RCC 7860 (cell line): ENCODE measurements at places on chromosomes 12 and 14.

- no peak for DNase-seq
These were observed 1.7 kb downstream of the TUBA1A start for GRCh38 chr12:49187184-49187583.

GRCh38 chr12:288687-289086 is 26.1 kb upstream of the SLC6A13 start:
- peak; percentile 31 for DNase-seq

GRCh38 chr12:108679106-108679681 is 45.5 kb upstream of the SELPLG start:
- DNase-seq: no peak

- no peak for DNase-seq
These were observed 158.7 kb downstream of the METTL25 start for GRCh38 chr12:82517027-82517426.

- DNase-seq: no peak
These were observed 22.8 kb downstream of the GALNT4 start for GRCh38 chr12:89501793-89502192.

DNA sequence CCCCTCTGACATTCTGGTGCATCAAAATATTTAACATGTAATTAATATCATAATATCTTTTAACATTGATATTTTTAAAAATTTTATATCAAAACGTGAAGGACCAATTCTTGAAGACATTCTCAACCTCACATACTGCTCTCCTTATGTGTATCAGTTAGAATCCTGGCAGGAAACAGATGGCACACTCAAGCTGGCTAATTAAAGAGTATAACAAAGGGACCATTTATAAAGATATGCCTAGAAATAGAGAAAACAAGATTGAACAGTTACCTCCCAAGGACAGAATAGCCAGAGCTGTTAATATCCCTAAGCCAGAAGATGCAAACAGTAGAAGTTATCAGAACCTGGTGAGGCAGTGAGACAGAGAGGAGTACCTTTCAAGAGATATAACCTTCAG is 368.7 kb downstream of the NELL2 start:
- DNase-seq: no peak

DNA sequence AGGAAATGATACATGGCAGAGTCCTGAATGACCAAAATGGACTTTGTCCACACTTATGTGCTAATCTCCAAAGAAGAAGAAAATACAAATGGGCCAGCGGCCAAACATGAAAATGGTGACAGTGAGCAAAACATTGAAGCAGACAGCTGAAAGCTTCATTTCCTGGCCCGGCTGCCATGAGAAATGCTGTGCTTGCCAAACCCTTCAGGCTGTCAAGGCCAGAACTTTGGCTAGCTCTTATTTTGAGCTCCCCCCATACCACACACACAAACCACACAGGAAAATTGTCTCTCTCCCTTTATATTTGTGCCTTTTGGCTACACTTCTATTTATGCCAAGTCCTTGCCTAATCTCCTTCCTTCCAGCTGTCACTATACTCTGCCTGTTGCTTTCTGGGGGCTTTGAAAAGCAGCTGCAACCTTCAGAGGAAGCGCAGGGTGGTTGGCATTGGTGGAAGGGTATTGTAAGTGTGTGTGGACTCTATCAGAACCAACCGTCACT is 323.8 kb downstream of the RAD51B start:
- no peak for DNase-seq

DNA sequence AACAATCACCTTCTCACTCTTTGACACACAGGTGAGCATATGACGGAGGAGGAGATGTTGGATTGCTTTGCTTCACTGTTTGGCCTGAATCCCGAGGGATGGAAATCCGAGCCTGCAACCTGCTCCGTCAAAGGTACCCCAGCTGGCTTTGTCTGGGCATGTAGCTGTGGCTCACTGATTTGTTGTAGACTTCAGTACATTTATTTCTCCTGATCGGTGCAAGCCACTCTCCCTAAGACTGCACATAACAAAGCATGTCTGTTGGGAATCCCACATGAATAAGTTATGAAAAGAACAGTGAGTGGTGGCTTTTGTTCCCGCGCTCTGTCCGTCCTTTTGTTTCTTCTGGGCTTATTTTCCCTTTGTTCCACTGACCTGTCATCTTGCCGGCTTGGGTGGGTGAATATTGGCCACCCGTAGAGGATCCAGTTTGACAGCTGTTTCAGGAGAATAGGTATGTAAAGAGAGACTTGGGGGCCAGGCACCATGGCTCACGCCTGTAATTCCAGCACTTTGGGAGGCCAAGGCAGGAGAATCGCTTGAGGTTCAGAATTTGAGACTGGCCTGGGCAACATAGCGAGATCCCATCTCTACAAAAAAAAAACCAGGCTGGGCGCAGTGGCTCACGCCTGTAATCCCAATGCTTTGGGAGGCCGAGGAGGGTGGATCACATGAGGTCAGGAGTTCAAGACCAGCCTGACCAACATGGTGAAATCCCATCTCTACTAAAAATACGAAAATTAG is 20.0 kb upstream of the BCL7A start:
- DNase-seq: no peak

DNA sequence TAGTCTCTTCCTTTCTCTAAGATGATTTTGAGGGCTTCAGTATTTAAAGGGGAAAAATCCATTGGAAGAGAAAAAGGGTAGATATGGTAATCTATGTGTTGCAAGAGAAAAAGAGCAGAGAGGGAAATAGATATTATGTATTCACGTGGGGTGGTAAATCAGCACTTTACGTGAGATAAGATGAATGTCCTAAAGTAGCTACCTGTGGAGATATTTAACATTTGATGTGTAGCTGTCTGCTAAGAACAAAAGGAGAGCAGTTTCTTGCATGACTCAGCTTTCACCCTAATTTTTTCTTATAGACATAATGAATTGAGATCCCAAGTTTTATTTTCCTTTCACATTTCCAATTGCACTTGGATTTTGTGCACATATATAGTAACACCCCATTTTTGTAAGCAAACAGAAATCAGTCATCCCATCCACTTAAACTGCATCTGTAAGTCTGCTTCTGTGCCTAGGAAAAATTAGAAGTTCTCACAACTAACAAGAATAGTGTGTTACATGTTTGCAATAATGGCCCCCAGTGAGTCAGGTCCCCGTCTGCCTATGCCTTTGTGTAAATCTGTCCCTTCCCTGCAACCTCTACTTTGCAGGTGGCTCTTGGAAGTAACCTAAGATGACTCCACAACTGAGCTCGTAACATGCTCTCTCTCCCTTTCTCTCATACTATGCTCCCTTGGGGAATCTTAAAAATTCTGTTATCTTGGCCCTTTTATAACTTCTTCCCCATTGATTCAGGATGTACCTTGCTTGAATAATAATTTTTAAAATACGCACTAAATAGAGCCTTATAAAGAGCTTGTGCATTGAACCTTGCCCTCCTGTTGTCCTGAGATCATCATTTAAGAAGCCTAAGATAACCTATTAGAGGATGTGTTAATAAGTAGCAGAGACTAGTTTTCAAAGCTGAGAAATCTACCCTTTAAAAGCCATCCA is 3.7 kb downstream of the TMTC3 start:
- DNase-seq: no peak

DNA sequence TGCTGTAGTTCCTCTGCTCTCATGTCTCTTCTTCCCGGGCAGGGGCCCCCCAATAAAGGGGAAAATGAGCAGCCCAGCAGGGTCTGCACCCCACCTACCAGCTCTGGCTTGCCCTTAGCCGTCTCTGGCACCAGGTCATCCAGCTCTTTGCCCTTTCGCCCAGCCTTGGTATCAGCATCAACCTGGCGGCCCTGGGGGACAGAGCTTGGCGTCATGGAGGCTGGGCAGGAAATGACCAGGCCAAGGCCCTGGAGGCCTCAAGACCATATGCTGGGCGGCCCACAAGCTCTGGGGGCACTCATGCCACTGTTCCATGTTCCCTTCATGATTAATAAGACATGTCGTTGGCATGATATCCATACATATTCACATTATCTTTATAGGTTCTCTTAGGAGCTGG is 14.7 kb downstream of the MYL6 start:
- no peak for DNase-seq

DNA sequence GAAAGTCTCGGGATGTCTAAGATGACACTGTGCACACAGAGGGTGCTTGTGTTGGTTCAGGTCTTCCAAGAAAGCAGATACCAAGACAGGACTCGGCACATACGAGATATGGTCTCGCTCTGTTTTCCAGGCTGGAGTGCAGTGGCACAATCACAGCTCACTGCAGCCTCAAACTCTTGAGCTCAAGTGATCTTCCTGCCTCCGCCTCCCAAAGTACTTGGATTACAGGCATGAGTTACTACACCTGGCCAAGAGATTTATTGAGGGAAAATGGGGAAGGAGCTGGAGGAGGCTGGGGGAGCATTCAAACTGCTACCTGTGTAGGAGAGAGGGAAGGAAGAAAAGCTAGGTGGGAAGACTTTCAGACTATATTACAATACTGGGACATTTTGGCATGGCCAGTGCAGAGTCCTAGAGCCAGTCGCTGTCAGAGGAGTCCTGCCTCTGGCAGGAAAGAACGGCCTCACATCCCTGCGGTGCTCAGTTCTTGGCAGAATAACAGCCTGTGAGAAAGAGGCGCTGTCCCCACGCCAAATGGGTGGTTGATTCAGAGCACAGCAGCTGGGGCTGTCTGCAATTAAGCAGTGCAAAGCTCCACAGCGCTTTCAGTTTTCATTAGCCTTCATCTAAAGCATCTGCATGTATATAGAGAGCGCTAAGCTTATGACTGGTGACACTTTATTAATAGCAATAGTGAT is 18.3 kb downstream of the SLC17A8 start:
- DNase-seq: no peak

DNA sequence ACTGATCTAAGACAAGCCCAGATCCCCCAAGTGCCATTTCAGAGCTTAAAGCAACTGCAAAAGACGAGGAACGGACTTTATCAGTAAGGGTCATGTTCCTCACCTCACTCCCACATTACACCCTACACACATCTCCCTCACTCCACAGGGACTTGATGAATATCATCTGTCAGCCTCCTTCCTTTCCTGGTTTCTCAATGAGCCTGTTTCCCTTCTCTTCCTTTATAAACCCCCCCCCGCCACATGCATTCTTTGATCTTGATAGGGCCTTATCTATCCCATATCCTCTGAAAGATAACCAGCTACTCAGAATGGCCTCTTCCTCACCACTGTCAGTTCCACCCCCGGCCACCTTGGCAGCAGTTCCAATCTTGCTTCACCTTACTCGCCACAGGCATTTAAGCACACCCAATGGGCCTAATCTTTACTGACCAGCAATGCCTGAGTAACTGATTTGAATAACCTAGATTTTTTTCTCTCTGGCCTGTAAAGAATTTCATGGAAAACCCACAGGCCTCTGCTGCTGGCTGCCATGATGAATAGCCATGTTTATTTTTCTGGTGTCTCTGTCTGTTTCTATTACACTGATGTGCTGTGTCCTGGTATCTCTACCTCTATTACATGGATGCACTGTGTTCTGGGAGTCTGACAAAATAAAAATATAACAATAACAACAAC is 138.7 kb downstream of the PHLDA1 start:
- peak; percentile 43 for DNase-seq

GRCh38 chr14:96589577-96589976 is 87.4 kb downstream of the PAPOLA start:
- no peak for DNase-seq

DNA sequence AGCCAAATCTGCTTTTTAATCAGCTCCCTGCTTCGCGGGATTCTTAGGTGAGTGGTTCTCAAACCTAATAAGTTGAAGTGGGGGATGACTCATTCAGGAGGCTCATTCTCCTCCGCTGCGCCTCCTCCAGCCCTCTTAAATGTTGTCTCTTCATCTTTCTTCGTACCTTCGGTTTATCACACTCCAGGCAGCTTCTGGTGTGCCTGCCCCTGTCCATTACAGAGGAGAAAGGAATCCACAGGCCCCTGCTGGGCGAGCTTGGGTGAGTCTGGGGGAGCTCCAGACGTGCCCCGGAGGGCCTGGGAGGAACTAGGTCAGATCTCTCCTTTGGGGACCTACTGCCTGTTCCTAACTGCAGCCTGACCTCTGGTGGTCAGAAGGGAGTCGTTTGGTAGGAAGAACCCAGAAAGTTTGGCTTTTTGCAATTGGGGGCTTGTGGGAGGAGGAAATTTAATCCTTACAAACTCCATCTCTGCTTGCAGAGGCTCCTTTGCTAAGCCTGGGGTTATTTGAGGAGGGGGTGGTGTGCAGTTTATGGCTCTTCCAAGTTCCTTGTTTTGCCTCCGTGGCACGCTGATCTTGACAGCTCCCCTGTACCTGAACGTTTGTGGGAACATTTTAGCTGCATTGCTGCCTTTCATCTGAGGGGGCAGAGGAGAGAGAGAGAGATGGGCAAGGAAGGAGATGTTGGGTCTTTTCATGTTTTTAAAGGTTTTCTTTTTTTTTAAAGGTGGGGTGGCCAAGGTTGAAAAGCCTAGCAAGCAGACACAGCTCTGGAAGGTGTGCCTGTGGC is 84.1 kb upstream of the GNG2 start:
- DNase-seq: peak; percentile 22

DNA sequence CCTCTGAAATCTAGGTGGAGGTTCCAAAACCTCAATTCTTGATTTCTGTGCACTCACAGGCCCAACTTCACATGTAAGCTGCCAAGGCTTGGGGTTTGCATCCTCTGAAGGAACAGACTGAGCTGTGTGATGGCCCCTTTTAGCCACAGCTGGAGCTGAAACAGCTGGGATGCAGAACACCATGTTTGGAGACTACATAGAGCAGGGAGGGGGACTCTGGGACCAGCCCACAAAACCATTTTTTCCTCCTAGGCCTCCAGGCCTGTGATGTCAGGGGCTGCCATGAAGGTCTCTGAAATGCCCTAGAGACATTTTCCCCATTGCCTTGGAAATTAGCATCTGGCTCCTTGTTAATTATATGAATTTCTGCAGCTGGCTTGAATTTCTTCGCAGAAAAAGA is 1025.9 kb upstream of the NOVA1 start:
- DNase-seq: no peak

DNA sequence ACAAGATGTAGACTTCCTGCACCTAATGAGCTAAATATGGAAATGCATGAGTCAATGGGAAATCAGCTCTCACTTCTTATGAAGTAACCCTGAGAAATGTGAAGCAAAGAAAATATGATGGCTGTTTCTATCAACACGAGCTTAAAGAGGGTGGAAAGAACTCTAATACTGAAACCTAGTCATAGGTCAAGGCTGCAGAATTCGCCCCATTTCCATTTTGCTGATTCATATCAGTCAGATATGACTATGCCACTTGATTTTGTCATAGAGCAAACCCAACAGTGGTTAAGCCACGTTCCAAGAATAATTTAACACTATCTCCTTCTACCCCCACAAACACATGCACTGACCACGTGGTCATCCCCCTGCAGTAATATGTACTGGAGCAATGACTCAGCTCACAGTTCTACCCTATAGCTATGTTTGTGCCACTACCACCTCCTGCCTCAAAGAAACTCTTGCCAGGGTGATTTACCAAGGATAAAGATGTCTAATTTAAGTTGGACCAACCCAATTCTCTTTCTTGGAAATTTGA is 157.5 kb downstream of the TMTC3 start:
- DNase-seq: peak; percentile 99

DNA sequence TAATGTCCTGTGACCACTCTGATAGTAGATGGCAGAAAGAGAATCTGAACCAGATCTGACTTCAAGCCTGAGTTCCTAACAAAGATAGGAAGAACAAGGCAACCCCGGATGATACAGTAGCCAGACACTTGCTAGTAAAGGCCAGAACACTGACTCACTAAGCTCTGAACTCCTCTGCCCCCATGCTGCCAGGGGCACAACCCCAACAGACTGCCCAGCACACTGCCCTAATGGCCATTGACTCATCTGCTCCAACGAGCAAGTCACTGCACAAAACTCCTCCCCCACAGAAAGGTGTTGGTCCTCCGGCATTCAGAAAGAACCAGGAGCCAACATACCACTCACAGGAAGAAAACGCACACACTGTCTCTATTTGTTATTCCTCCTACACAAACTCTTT is 179.6 kb upstream of the NUDT4 start:
- DNase-seq: peak; percentile 96
